ENCODE measurements at places on chromosomes 1 and 21. TPM values are rescaled to one million over a fixed set of nuclear protein-coding genes. Genes with fewer than 3 reads are reported as not detected.

DNA sequence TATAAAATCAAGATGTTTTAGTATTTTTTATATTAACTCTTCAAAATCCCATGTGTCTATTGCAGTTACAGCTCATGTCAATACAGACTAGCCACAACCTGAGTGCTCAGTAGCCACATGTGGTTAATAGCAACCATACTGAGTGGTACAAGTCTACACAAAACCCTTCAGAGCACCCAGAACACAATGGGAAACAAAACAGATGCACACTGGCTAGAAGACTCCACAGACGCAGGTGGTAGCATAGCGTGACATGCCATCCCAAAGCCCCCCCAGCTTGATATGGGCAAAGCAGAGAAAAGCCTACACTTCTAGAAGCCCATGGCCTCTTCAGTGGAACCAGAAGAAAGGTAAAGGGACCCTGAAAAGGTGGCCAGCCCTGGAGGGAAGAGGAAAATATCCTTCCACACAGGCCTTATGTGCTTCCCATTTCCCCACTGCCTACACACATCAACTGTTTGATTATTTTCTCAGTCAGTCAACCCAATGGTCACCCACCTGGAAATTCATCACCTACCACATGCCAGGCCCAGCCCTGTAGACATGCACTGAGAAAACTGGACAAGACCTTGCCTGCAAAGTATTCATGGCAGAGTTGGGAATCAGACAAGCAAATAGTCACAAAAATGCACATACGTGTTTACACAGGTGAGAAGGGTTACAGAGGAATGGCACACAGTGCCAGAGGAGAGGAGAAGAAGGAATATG lies 175.0 kb downstream of the VAV3 start:
- DNase-seq = no peak

The FABP3 gene
- total RNA-seq = not detected

DNA sequence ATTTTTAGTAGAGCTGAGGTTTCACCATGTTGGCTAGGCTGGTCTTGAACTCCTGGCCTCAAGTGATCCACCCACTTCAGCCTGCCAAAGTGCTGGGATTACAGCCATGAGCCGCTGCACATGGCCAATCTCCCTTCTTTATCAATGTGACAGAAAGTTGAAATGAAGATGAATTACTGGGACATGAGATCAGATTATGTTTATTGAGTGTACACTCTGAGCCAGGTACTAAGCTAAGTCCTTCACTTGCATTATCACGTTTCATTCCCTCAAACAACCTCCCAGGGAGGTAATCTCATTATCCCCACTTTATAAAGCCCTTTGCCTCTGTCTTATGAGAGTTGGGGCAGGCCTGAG lies 6.3 kb upstream of the CHI3L2 start:
- no peak for DNase-seq

- DNase-seq = no peak
These were observed 39.3 kb downstream of the TP73 start for GRCh38 chr1:3691421-3692204.

The RXFP4 gene
- not detected for total RNA-seq

DNA sequence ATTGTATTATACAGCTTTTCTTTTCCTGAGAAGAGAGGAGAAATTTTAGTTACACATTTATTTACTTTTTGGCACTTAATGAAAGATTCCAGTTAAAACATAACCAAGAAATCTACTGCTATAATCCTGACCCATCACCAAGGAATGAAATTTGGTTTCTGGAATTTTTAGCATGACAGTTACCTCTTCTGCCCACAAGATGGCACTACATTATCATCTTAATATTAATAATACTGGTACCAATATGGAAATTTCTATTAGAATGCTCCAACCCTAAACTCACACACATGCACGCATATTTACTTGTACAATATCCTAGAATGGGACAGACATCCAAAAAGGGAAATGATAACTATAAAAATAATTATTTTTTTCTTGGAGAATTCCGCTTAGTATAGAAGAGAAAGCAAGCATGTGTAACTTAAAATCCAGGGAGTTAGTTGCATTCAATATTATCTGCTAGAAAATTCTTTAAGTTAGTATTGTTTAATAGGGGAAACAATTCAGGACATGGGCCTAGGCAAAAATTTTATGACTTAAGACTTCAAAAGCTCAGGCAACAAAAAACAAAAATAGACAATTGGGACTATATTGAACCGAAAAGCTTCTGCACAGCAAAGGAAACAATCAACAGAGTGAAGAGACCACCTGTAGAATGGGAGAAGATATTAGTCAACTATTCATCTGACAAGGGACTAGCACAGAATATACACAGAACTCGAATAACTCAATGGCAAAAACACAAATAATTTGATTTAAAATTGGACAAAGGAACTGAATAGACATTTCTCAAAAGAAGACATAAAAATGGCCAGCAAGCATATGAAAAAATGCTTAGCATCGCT lies 37.4 kb downstream of the MAP3K21 start:
- DNase-seq = no peak

DNA sequence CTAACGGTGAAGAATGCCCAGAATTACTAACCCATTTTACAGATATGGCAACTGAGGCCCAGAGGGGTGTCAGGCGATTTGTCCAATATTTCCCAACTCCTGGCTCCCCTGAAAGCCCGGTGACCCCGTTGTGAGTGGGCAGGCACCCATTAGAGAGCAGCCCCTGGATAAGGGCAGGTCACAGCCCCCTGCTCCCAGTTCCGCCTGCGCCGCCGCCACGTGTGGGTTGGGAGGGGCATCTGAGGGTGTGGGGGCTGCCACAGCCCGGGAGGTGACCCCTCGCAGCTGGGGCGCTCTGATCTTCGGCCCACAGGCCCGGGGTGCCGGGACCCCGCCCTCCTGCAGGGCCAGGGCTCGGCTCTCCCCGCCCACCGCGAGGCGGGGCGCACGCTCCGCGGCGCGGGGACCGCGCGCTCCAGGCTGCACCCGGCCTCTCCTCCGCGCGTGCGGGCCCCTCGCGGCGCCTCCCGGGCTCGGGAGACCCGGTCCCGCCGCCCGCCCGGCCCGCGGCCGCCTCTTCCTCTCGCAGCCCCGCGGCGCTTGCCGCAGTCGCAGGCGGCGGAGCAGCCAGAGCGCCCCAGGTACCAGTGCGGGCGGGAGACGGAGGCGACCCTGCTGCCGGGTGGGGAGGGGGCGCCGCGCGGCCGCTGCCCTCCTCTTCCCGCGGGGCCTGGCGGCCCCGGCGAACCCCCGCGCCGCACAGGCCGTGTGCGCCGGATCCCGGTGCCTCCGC lies at the start of gene HTR6:
HTR6 (plus strand) TSS at position 423 of the 733 bp plus-strand sequence. CDS start 879 bp downstream, outside the sequence.
- peak; percentile 61 for DNase-seq

DNA sequence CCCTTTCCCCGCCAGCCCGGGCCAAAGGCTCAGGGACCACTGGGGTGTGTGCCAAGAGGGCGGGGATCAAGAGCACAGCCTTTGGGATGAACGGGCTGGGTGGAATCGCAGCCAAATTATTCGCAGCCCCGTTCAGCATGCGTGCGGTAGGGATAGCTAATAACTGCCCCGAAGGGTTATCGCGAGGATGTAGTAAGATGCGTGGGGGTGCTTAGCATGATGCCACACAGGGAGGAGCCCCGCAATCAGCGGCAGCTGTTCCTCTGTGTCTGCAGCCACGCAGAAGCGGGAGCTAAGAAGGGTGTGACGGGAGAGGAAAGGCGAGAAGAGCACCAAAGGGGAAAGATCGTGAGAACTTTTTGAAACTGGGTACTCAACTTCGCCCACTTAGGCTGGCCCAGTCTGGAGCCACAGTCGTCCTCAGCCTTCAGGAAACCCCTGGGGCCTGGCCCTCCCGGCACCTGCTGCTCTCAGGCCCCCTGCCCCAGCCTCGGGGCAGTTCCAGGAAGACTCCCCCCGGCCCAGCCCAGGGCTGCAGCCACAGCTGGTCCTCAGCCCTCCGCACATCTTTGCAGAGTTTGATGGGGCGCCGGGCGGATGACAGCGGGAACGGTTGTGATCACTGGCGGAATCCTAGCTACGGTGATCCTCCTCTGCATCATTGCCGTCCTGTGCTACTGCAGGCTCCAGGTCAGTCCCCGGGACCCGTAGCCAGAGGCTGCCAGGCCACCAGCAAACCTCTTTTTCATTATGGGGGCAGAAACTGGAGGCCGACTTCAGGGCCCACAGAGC lies 64.9 kb downstream of the TOR1AIP2 start:
- DNase-seq = no peak

The BLACAT1 gene
- total RNA-seq = not detected

GRCh38 chr1:76260279-76260678 lies 185.7 kb downstream of the ST6GALNAC3 start:
- no peak for DNase-seq

DNA sequence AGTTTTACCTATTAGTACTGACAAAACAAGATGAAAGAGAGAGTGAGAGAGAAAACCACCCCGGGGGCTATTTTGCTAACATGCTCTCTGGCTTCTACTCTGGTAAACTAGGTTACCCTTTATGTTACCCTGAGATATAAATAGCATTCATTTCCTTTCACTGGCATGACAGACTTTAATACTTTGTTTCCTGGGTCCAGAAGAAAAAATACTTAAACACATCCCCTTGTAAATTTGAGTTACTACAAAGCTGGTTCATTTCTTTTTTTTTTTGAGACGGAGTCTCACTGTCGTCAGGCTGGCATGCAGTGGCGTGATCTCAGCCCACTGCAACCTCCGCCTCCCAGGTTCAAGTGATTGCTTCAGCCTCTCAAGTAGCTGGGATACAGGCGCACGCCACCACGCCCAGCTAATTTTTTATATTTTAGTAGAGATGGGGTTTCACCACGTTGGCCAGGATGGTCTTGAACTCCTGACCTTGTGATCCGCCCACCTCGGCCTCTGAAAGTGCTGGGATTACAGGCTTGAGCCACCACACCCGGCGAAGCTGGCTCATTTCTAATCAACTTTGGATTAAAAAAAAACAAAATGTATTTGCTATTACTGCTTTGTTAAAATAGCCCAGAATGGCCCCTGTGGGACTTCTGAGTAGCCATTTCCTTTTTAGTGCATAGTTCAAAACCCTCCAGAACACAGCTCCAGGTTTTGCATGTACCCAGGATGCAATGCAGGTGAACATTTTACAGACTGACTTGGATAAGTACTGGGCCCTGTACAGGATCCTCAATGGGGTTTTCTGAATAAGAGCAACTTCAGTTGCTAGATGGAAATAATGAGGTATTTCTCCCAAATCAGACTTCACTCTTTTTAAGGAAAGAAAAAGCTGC lies 20.6 kb downstream of the INPP5B start:
- DNase-seq = no peak

- DNase-seq = no peak
These were observed 2.7 kb upstream of the RIPK4 start for GRCh38 chr21:41769521-41769920.

The SPRR1A gene
- total RNA-seq = not detected

DNA sequence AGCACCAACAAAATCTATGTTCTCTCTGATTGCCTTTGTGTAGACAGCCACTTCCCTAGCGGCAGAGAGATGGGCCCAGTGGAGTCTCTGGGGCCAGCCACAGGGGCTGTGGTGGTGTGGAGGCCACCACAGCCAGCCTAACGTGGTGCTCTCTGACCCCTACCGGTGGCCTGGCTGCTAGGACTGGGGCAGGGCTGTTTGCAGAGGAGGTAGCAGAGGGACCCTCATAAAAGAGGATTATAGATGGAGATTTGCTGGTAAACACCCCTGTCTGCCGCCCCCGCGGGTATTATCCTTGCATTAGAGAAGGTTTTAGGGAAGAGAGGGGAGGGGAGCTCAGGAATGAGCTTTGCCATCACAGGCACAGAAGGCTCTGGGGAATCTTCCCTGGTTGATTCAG lies 310.3 kb upstream of the VAMP3 start:
- DNase-seq = no peak

- DNase-seq = no peak
These were observed 91.3 kb upstream of the COA6 start for GRCh38 chr1:234281826-234282489.

The C1QC gene
- total RNA-seq = not detected

DNA sequence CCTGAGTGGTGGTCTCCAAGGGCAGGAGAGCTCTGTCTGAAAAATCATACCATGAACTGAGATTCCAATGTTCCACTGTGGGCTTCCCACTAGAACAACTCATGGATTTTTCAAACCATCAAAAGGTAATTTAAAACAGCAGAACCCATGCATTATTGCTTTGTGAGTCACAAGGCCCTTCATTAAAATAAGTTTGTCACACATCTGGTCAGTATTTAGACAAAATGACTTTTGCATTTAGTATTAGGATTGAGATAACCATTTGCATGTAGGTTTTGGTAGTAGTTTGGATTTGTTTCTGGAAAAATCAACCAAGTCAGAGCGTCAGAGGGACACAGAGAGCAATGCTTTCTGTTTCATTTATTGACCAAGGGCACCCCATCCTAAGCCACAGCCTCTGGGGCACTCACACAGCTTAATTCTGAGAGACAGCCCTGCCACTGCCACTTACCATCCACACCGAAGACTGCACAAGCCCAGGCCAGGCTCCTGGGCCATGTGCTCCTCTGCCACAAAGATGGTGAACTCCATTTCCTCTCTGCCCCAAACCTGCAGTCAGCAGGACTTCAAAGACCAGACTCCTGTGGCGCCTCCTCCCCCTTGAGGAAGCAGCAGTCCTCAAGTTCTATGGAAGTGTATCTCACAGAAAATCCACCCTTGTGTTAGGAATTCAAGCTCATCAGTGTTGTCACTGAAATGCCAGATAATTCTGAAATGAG lies 132.6 kb upstream of the DUSP10 start:
- no peak for DNase-seq

DNA sequence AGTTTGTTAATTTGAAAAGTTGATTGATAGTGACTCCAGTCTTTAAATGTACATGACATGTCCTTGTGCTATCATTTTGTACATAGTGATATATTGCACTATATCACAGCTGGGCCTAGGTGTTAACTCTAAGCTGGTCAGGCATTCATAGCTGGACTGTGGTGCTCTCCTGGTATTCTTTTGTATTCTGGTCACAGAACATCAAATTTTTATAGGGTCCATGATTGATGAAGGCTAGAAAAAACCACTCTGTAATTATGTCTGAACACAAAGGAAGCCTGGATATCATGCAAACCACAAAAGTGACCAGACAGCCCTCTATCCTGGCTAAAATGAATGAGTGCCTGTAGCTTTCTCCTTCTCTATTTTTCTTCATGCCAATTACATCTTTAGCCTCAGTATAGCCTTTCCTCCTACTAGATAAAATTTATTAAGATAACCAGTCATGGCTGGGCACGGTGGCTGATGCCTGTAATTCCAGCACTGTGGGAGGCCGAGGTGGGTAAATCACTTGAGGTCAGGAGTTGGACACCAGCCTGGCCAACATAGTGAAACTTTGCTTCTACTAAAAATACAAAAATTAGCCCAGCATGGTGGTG lies 134.9 kb upstream of the B3GALT2 start:
- no peak for DNase-seq

DNA sequence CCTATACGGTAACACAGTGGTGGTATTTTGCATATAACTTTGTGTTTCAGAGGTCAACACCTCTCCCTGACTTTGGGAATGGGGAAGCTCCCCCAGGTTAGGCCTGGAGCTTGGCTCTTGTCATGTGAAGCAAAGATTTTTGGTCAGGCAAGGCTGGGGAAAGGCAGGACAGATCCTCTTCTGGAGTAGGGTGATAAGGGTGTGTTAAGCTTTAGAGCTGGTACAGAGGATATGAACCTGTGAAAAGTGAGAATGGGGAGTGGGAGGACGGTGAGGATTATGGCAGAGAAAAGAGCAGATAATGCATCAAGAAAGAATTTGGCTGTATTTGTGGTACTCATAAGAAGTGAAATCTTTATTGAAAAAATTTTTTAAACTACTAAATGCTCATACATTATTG lies 2.3 kb downstream of the RPF1 start:
- DNase-seq = no peak

GRCh38 chr1:24557711-24558131 lies 1.8 kb downstream of the NCMAP start:
- DNase-seq = no peak

- DNase-seq = no peak
These were observed 17.5 kb upstream of the LEFTY1 start for GRCh38 chr1:225906467-225906866.

Data from CD8-positive, alpha-beta T cell (primary cell).